Gastrocnemius medialis (tissue), 4 donors: ENCODE measurements at places on chromosomes 5 and 9. TPM values are rescaled to one million over a fixed set of nuclear protein-coding genes. Genes with fewer than 3 reads are reported as not detected.

DNA sequence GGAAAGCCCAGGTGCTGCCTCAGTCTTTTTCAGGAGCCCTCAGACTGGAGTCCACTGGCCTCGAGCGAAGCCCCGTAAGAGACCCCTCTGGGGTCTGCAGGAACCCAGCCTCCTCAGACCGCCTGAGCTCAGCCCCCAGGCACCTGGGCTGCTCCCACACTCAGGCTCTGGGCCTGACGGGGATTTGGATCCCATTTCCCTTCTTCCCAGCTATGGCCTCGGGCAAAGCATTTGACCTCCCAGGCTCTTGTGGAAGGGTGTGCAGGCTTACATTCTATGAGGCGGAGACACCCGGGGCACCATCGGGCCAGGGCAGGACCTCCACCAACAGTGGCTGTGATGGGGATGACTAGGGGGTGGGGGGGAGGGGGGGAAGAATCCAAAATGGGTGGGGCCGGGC is 4.5 kb downstream of the AGPAT2 start:
- H3K36me3 ChIP-seq = no peaks in the 10 kb centered on the region
- H3K4me3 ChIP-seq = no peak overlapping the region
- H3K4me1 ChIP-seq = peaks cover 46% of the 10 kb centered on the region
- H3K27me3 ChIP-seq = no peaks in the 10 kb centered on the region
- no peak overlapping the region for H3K27ac ChIP-seq

DNA sequence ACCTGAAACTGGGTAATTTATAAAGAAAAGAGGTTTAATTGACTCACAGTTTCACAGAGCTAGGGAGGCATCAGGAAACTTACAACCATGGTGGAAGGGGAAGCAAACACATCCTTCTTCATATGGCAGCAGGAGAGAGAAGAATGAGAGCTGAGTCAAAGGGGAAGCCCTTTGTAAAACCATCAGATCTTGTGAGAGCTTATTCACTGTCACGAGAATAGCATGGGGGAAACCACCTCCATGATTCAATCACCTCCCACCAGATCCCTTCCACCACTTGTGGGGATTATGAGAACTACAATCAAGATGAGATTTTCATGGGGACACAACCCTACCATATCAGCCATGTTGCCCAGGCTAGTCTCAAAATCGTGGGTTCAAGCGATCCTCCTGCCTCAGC is 143.4 kb downstream of the FGF18 start:
- no peak for DNase-seq
- H3K27me3 ChIP-seq = no peaks in the 10 kb centered on the region
- H3K4me3 ChIP-seq = no peak overlapping the region

- H3K27ac ChIP-seq = no peak overlapping the region
- H3K4me3 ChIP-seq = no peak overlapping the region
- no peak for DNase-seq
- no peaks in the 10 kb centered on the region for H3K27me3 ChIP-seq
Measured at GRCh38 chr5:180271221-180271620, 20.7 kb downstream of the MAPK9 start.

GRCh38 chr9:136656795-136657611 is 5.7 kb upstream of the EGFL7 start:
- no peaks in the 10 kb centered on the region for H3K4me1 ChIP-seq
- no peak for DNase-seq
- peak overlapping the region; percentile 33 for H3K4me3 ChIP-seq
- H3K27ac ChIP-seq = peak overlapping the region; percentile 65
- H3K27me3 ChIP-seq = peaks cover 16% of the 10 kb centered on the region

DNA sequence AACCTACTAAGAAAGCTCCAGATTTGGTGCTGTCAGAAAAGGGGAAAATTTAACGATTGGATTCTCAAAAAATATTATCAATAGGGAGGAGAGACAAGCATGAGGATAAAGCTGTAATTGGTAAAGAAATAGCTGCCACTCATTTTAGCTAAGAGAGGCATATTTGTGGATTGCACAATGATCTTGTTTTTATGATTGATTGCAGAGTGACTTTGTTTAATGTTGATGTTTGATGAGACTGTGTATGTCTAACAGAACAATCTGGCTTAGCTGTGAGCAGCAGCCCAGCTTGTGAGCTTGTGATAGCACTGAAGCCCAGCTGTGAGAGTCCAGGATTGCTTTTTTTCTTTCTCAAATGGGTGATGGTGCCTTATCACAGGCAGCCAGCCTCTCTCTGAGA is 56.4 kb downstream of the ZNF883 start:
- no peak overlapping the region for H3K4me3 ChIP-seq
- H3K36me3 ChIP-seq = no peaks in the 10 kb centered on the region
- DNase-seq = no peak
- no peak overlapping the region for H3K27ac ChIP-seq

DNA sequence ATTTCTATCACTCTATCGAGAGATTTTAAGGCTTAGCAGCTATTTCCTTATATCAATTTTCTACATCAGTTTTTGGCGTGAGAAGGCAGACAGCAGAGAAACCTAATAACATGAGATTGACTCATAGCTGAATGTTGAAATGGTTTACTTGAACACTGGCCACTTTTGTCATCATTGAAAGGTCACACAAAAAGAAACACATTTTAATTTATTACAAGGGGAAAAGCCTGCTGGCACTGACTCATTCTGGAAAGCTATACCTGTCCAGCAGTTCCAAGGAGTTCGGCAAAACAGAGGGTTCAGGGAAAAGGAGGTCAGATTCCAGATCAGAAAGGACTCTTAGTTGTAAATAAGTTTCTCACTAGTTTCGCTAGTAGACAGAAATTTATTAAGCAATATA is 566.4 kb downstream of the DNAH5 start:
- no peak for DNase-seq
- no peaks in the 10 kb centered on the region for H3K4me1 ChIP-seq
- no peaks in the 10 kb centered on the region for H3K27me3 ChIP-seq
- H3K4me3 ChIP-seq = no peak overlapping the region
- no peak overlapping the region for H3K27ac ChIP-seq

Gene DMGDH
- 0.46 TPM for total RNA-seq

GRCh38 chr5:149911031-149911430 is 33.6 kb downstream of the PDE6A start:
- peaks cover 10% of the 10 kb centered on the region for H3K4me1 ChIP-seq
- H3K27me3 ChIP-seq = no peaks in the 10 kb centered on the region
- H3K36me3 ChIP-seq = no peaks in the 10 kb centered on the region
- no peak overlapping the region for H3K27ac ChIP-seq

- no peak overlapping the region for H3K27ac ChIP-seq
- H3K27me3 ChIP-seq = no peaks in the 10 kb centered on the region
- H3K36me3 ChIP-seq = peaks cover 43% of the 10 kb centered on the region
- no peak for DNase-seq
Measured at GRCh38 chr9:19371942-19372341, 8.1 kb downstream of the RPS6 start.

GRCh38 chr9:117278471-117279035 is 136.3 kb downstream of the ASTN2 start:
- H3K4me1 ChIP-seq = no peaks in the 10 kb centered on the region
- H3K36me3 ChIP-seq = no peaks in the 10 kb centered on the region
- H3K27ac ChIP-seq = no peak overlapping the region
- DNase-seq = no peak
- H3K4me3 ChIP-seq = no peak overlapping the region
- H3K27me3 ChIP-seq = no peaks in the 10 kb centered on the region

Gene PCDHGA10
- 2.4 TPM for total RNA-seq
